ENCODE measurements at places on chromosomes 1 and 21.

DNA sequence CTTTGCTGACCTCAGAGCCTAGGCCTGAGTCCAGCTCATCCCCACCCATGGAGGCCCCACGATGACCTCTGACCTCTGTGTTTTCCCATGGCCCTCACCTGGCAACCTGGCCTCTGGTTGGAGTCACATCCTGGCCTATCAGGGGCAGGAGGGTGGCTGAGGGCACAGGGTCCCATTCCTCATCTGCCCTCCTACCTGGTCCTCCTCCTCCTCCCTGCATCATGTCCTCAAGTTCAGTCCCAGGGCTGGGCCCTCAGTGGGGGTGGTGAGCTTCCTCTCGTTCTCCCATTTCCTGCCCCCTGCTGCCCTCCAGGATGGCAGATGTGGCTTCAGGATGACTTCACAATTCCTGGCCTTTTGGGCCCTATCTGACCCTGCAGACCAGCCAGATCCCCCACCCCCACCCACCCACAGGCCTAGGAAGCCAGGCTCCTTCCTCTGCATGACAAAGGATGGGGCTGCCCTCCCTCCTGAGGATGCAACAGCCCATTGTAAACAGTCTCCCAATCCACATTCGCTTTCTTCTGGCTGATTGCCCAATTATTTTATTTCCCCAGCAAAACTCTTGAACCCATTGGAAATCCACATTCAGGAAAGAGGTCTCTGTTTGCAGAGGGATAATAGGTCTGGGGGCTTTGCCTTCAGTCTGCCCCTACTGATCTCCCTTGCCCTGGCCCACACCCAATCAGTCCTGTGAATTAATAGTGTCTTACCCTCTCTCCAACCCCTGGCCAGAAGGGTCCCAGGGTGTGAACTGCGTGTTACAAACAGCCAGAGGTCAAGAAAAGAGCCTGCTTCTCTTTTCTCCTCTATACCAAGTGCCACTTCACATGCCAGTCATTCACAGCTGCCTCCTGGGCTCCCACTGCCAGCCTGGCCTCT, 10.3 kb upstream of the LEFTY1 start:
- no peak for DNase-seq

DNA sequence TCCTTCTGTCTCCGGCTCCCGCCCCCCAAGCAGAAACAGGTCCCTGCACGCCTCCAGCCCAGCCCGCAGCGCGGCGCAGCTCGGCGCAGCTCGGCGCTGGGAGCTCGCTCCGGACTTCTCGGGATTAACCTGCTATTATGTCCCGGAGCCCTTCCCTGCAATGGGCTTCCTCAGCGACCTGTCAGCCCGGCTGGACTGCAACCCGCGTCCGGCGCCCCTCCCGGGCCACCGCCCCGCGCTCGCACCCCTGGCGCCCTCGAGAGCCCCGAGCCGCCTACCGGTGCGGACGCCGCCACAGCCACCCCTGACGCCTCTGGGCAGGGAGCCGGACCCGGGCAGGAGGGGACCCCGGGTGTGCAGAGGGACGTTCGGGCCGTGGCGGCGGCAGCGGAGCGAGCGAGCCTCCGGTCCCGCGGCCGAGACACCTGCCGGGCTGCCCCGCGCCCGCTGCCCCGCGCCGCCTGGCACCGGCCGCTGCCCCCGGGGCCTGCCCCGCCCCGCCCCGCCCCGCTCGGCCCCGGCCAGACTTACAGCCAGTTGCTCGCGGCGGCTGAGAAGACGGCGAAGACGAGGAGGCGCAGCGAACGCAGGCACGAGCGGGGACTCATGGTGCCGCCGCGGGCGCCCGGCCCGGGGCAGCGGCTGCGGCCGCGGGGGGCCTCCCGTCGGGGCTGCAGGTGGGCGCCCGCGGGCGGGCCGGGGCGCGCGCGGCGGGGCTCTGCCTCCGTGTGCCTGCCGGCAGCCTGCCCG, 407 bp downstream of the WNT4 start:
- peak; percentile 21 for DNase-seq

- DNase-seq: no peak
Observed at GRCh38 chr1:24892188-24893153, 37.6 kb downstream of the RUNX3 start.

GRCh38 chr1:119978018-119978505, 81.7 kb upstream of the ADAM30 start:
- peak; percentile 66 for DNase-seq

- no peak for DNase-seq
Observed at GRCh38 chr1:108152782-108153222, 47.3 kb downstream of the SLC25A24 start.

DNA sequence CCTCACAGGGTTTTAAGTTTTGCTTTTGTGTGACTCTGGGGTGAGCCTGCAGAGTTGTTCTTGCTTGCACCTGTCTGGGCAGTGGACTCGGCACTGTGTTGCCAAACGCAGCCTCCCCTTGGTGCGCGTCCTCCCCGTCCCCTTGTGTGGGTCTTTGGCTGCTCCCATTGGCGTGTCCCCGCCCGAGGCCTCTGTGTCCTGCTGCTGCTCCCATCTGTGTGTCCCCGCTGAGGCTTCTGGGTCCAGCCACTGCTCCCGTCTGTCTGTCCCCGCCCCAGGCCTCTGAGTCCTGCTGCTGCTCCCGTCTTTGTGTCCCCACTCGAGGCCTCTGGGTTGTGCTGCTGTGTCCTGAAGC, 62.8 kb downstream of the PCNT start:
- DNase-seq: no peak

DNA sequence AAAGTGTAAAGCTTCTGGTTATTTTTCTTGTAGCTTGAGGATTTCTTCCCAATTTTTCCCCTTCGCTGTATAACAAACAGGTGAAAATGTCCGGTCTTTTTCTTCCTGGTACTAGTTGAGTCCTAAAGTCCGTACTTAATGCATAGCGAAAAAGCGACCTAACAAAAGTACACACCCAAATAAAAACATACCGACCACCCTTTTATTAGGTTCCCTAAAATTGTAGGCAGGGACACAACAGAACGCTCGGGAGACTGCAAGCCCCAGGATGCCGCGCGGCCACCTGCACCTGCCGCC, 281 bp upstream of the BTF3L4 start:
- DNase-seq: no peak

DNA sequence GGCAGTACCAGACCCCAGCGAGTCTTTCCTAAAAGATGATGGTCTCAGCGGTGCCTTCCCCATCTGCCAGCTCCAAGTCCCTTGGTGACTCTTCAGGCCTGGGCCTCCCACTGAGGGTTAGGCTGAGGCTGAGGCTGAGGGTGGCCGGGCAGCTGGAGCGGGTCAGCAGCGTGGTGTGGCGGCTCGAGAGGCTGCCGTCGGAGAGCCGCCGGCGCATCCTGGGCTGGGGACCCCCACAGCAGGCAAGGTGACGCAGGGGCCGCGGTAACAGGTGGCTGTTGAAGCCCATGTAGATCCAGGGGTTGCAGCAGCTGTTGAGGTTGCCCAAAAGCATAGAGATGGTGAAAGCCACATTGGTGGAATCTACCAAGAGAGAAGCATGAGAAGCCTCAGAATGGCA, 7.0 kb downstream of the AVPR1B start:
- no peak for DNase-seq

DNA sequence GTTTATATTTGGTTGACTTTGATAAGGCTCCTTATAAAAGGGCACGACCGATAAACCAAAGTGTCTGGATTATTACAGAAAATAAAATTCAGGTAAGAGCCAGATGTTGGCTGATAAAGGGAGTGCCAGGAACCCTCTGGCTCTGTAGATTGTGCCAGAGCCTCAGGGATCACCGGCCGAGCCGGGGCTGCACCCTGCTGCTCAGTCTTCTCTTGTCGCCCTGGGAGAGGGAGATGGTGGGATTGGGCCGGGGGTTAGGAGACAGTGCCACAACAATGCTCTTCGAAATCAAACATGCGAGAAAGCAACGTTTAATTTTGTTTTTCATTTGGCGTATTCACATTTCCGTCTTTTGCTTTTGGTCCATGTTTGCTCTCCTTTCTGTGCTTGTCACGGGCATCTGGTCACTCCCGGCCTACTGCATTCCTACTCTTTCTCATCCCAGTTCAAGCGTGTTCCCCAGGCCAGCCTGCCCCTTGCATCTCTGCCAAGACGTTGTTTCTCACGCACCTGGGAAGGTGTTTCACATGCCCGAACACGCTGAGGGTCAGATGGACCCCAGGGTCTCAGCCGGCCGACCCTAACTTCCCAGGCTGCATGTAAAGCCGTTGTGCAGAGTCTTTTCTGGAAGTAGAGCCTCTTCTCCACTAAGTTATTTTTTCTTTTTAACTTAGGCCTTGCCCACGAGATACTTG, 18.8 kb upstream of the C2CD2 start:
- DNase-seq: no peak

GRCh38 chr1:9238550-9238949, 4.0 kb downstream of the H6PD start:
- DNase-seq: no peak

GRCh38 chr1:87959236-87959635, 630.6 kb downstream of the LMO4 start:
- no peak for DNase-seq

DNA sequence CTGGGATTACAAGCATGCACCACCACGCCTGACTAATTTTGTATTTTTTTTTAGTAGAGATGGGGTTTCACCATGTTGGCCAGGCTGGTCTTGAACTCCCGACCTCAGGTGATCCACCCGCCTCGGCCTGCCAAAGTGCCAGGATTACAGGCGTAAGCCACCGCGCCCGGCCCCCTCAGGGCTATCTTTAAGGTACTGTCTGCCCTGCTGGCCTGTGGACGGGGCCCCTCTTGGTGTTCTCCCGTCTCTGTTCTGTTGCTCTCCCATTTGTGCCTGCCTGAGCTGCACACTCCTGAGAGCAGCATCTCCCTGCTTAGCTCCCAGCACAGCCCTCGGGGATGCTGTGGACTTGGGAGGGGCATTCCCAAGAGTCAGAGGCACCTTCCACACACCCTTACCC, 13.9 kb downstream of the MYBPH start:
- no peak for DNase-seq

GRCh38 chr1:222243902-222244301, 304.0 kb downstream of the HHIPL2 start:
- no peak for DNase-seq

DNA sequence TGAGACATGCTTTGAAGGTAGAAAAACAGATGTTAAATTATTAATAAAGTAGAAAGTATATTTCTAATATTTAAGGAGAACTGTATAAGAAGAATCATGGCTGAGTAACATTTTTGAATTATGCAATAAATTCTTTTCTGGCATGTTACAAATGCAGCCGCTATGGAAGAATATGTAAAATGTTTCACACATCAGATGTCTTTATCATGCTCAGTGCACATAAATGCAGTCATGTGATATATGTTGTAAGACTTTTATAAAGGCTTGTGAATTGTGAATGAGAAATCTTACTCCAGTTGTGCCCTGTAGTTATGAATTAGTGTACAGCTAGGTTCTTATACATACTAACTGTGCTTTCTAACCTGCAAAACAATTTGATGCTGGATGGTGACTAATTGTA, 53.5 kb downstream of the LRRC8B start:
- DNase-seq: no peak

DNA sequence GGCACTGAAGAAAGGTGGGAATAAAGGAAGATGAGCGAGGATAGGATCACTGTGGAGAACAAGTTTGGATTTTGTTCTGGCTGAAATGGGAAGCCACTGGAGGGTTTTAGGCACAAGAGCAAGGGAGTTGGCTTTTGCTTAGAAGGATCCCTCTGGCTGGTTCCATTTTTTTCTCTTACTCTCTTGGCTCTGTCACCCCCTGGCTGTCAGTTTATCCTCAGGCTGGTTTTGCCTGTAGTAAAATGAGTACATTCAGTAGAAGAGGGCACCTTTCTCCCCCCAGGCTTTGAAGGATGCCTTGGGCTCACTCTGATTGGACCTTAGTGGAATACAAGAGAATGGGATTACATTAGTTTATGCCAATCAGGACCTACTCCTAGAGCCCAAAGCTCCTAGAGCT, 17.1 kb downstream of the CACHD1 start:
- DNase-seq: no peak

- peak; percentile 35 for DNase-seq
Observed at GRCh38 chr1:151773702-151774101, 10.4 kb upstream of the MRPL9 start.

GRCh38 chr1:66729523-66729922, 22.7 kb upstream of the DYNLT5 start:
- DNase-seq: no peak

Measured in astrocyte of the spinal cord (primary cell).